ENCODE measurements at places on chromosomes 7 and 10. TPM values are rescaled to one million over a fixed set of nuclear protein-coding genes. Genes with fewer than 3 reads are reported as not detected.

DNA sequence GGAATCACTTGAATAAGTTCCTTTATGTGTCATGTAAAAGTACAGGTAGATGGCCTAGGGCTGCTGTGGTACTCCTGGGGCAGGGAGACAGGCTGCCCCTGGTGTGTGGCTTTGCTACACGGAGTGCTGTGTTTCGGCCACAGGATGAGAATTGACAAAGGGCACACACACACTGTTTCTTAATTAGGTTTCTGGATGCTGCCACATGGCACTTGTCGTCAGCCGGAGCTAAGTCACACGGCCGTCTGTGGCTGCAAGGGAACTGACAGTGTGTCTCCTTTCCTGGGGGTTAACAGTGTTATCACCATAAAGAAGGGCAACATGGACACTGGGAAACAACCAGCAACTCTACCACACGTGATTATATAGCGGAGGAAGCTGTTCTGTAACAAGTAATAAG is 55.7 kb upstream of the CREB5 start:
- no peak for DNase-seq
- H3K4me3 ChIP-seq = no peak overlapping the region
- no peaks in the 10 kb centered on the region for H3K4me1 ChIP-seq

DNA sequence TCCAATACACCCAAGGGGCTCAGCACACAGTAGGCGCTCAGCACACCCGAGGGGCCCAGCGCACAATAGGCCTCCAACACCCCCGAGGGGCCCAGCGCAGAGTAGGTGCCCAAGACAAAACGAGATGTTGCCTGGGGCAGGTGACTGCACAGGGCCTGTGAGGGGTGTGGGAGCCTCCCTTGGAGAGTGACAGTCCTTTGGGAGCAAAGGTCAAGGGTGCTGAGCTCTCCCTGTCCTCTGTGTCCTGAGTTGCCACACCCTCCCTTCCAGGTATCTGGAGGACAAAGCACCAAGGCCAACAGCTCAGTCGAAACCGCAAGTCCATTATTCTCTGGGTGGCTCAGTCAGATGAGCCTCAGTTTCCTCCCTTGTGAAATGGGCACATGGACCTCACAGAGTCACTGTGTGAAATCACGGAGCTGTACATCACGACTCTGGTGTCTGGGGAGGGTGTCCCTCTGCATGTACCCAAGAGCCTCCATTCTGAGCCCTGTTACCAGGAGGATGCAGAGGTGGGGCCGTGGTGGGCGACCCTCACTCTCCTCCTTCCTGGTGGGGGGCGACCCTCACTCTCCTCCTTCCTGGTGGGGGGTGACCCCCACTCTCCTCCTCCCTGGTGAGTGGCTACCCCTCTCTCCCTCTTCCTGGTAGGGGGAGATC is 81.3 kb downstream of the FOXL3 start:
- H3K27me3 ChIP-seq = peaks cover 38% of the 10 kb centered on the region
- H3K27ac ChIP-seq = no peak overlapping the region
- H3K4me1 ChIP-seq = peaks cover 8% of the 10 kb centered on the region
- no peak for DNase-seq
- no peak overlapping the region for H3K4me3 ChIP-seq

Gene MYO3A
- 0.84 TPM for total RNA-seq

GRCh38 chr7:7014827-7015595 is 167.3 kb upstream of the C1GALT1 start:
- H3K27ac ChIP-seq = no peak overlapping the region
- no peaks in the 10 kb centered on the region for H3K36me3 ChIP-seq
- no peaks in the 10 kb centered on the region for H3K4me1 ChIP-seq
- no peak overlapping the region for H3K4me3 ChIP-seq

Gene BLNK
- 1.2 TPM for total RNA-seq

DNA sequence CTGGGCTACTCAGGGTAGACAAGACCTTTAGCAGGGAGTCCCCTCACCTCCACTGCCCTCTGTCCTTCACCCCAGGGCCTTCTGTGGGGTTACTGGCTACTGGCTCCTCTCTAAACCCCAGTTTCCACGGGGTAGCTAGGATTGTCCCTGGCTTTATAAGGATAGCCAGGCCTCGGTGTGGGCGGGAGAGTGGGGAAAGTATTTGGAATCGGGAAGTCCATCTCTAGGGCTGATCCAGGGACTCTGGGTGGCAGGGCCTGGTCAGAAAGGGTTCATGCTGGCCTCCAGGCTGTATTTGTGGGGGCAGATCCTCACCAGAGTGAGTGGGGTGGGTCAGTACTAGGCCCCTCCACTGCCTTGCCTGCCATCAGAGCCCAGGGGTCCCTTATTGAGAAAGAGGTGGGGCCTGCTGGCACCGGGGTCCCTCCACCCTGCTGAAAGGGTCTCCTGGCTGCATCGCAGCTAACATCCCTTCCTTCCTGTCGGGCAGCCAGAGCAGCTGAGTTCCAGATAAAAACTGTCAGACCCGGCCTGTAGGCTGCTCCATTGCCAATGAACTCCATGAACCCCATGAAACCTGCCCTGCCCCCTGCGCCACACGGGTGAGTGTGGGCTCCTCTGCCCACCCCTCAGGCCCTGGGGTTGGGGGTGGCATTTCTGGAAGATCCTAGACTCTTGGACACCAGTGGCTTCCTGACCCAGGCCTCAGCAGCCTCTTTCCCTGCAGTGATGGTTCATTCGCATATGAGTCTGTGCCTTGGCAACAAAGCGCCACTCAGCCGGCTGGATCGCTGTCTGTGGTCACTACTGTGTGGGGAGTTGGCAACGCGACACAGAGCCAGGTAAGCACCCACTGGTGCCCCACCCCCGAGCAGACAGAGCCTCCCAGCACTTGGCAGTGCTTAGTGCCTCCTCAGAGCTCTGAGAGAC is 7.3 kb downstream of the ZMIZ2 start:
- H3K27ac ChIP-seq = peak overlapping the region; percentile 38
- no peak overlapping the region for H3K4me3 ChIP-seq
- DNase-seq = no peak
- H3K4me1 ChIP-seq = peaks cover 45% of the 10 kb centered on the region

- H3K36me3 ChIP-seq = no peaks in the 10 kb centered on the region
- no peak overlapping the region for H3K27ac ChIP-seq
- H3K27me3 ChIP-seq = peaks cover 2% of the 10 kb centered on the region
- H3K4me1 ChIP-seq = no peaks in the 10 kb centered on the region
Measured at GRCh38 chr7:105596866-105597265, 15.6 kb upstream of the EFCAB10 start.

GRCh38 chr7:134290286-134290685 is 26.4 kb downstream of the SLC35B4 start:
- DNase-seq = peak; percentile 6
- no peak overlapping the region for H3K4me3 ChIP-seq
- H3K27ac ChIP-seq = no peak overlapping the region

DNA sequence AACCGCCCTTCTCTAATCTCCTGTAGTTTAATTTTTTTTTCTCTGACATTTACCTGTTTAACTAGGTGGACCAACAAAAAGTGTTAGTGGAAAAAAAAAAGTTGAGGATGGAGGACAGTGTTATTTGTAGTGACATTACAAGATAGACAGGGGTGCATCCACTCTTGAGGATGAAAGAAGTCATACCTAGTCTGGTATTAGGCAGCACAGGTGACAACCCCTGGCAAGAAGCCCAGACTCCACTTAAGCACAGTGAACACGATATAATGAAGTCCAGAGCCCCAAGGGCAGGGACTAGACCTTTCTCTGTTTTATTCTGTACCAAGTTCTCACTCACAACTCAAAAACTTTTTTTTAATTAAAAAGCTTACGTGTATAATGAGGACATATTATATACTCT is 268.4 kb downstream of the GPR37 start:
- no peak overlapping the region for H3K27ac ChIP-seq
- H3K4me3 ChIP-seq = no peak overlapping the region
- no peaks in the 10 kb centered on the region for H3K36me3 ChIP-seq
- DNase-seq = no peak
- H3K27me3 ChIP-seq = no peaks in the 10 kb centered on the region

Gene HTR5A
- total RNA-seq = not detected

DNA sequence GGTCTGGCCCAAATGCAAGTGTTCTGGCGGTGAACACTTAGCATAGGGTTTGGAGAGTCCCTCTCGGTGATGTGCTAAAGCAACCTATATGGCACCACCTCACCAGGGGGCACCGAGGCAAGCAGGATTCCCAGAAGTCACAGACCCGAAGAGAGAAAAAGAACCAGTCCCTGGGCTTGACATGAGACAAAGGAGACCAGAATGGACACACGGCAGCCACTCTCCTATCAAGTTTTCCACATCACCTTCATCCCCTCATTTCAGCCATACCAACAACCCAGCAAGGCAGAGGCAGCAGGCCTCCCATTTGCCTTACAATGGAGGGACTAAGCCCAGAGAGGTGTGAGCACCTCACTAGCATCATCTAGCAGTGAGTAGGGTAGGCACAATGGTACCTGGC is 19.7 kb downstream of the GPRIN2 start:
- no peak for DNase-seq
- H3K36me3 ChIP-seq = no peaks in the 10 kb centered on the region

- peaks cover 8% of the 10 kb centered on the region for H3K36me3 ChIP-seq
- H3K27ac ChIP-seq = peak overlapping the region; percentile 47
- no peak overlapping the region for H3K4me3 ChIP-seq
- no peak for DNase-seq
Measured at GRCh38 chr10:480498-480927, 209.0 kb downstream of the DIP2C start.

DNA sequence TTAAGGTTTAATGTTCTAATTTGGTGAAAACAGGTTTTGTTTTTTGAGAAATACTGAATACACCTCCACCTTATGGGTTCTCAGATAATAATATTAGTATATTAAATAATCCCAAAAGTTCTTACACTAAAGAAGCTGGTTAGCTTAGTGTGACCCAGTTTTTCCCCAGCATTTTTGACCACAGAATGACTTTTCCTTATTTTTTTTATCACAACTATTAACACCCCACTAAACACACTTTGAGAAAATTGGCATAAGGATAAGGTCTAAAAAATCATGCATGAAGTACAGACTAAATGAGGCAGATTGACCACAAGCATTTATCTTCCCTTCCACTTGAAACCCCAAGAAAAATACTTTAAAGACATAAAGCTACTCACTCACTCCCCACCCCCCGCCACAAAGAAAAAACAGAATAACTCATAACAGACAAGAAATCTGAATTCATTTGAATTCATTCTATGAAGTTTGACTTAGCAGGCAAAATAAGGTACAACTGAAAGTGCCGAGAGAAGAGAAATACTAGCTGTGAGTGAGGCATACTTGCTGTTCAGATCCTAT is 49.7 kb upstream of the WNT16 start:
- H3K27ac ChIP-seq = no peak overlapping the region
- no peak overlapping the region for H3K4me3 ChIP-seq
- H3K4me1 ChIP-seq = no peaks in the 10 kb centered on the region
- no peaks in the 10 kb centered on the region for H3K27me3 ChIP-seq
- DNase-seq = no peak

DNA sequence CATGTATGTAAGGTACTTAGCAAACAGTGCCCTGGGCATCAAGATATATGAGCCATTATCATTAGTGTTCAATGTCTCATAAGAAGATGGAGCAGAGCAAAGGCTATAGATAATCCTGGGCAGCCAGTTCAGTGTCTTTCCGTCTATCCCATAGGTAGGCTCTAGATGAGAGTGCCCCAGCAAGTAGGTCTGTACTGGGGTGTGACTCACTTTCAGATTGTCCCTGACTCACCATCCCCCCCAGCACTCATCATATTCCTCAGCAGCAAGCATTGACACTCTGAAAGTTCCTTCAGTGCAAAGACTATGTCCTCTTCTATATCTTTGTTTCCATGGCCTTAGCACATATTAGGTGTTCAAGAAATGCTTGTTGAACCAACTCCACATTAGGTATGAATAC is 20.0 kb upstream of the FAM204A start:
- H3K27ac ChIP-seq = no peak overlapping the region
- H3K27me3 ChIP-seq = no peaks in the 10 kb centered on the region
- H3K4me3 ChIP-seq = no peak overlapping the region
- no peak for DNase-seq

- H3K4me1 ChIP-seq = peaks cover 55% of the 10 kb centered on the region
- DNase-seq = no peak
- no peaks in the 10 kb centered on the region for H3K27me3 ChIP-seq
Measured at GRCh38 chr10:102652170-102652916, 8.1 kb downstream of the TRIM8 start.

DNA sequence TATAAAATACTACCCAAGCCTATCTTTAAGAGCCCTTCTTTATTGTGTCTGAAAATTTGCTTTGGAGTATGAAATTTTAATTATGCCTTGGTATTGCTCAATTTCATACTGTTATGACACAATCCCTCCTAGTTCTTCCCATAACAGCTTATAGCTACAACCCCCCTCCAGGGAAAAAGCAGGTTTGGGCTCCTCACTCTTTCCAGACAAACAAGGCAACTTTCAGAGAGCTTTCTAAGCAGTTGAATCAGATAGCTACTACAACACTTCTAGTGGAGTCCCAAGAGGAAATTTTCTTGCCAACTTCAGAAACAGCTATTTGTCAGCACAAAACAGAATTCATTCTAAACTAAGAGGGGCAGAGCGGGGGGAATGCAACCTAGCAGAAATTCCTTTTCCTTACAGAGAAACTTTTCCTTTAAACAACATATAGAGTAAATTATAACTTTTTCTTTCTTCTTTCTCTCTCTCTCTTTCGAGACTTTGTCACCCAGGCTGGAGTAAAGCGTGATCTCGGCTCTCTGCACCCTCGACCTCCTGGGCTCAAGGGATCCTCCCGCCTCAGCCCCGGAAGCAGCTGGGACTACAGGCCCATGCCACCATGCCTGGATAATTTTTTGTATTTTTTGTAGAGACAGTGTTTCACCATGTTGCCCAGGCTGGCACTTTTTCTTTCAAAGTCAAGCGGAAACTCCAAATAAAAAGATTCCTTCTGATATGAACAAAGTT is 26.0 kb upstream of the JMJD1C start:
- peak; percentile 95 for DNase-seq
- H3K4me1 ChIP-seq = peaks cover 6% of the 10 kb centered on the region
- H3K4me3 ChIP-seq = no peak overlapping the region
- H3K27me3 ChIP-seq = no peaks in the 10 kb centered on the region
- H3K36me3 ChIP-seq = no peaks in the 10 kb centered on the region

DNA sequence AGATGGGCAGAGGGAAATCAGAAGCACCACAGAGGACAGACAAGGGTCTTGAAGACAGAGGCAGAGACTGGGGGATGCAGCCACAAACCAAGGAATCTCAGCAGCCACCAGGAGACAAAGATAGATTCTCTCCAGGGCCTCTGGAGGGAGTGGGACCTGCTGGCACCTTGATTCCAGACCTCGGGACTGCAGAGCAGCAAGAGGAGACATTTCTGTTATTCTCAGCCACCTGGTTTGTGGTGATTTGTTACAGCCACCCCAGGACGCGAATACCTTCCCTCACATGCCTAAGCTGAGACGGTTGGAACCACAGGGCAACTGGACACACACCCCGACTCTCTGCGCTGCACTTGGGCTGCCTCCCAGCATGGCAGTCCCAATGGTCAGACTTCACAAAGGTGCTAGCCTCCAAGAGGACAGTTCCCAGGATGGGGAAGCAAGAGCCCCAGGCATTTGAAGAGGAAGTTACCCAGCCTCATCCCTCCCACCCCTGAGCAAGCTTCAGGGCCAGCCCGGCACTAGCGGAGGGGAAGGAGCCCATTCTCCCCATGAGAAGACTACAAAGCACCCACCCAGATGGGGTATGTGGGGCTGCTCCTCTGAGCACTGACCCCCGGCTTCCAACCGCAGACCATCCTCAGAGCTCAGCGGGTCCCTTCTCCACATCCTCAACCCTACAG is 104.6 kb upstream of the INSIG1 start:
- peaks cover 4% of the 10 kb centered on the region for H3K4me1 ChIP-seq
- H3K27me3 ChIP-seq = peaks cover 22% of the 10 kb centered on the region
- H3K4me3 ChIP-seq = no peak overlapping the region
- H3K27ac ChIP-seq = no peak overlapping the region
- no peak for DNase-seq
- H3K36me3 ChIP-seq = no peaks in the 10 kb centered on the region
